Activated naive CD4-positive, alpha-beta T cell (primary cell): ENCODE measurements at places on chromosomes 2 and 18.

- DNase-seq: no peak
These were observed 266.7 kb upstream of the HDAC4 start for GRCh38 chr2:239667431-239667985.

- no peak for DNase-seq
These were observed 73.6 kb downstream of the BOD1L2 start for GRCh38 chr18:57220480-57220879.

DNA sequence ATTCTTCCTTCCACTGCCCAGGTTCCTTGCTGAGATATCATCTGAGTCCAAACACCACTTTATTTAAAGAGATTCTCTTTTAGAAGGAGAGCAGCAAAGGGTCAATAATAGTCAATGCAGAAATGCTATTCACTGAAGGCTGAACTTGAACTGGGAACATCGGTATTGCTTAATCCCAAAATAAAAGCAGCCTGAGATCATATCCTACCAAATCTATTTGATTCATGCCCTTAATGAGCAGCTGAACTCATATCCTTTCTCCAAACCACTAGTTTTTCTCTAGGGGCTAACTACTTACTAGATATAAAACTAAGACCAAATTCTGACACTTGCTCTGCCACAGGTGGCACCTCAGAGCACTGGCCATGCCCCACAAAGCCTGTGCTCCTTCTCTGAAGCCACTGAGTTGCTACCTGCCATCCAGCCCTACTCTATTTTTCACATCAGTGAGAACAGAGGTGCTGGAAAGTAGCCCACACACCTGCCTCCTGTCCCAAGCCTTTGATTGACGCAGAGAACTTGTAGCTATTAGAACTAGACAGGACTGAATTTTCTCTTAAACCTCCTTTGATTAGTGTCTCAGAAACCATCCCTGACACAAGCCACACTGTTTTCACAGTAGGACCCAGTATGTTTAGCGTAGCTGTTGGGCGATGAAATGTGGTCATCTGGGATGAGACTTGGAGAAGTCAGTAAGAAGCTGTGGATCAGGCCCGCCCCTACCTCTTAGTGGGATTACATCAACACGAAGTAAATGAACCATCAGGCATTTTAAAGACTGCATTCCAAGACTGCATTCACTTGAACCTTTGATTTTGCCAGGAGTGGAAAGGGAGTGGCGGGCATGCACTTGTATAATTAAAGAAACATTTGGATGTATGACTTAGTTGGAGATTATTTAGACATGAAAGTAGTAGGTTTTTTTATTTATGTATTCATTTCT is 124.3 kb downstream of the RBMS1 start:
- DNase-seq: no peak

- no peak for DNase-seq
These were observed 415.8 kb upstream of the ZEB2 start for GRCh38 chr2:144935736-144936135.

DNA sequence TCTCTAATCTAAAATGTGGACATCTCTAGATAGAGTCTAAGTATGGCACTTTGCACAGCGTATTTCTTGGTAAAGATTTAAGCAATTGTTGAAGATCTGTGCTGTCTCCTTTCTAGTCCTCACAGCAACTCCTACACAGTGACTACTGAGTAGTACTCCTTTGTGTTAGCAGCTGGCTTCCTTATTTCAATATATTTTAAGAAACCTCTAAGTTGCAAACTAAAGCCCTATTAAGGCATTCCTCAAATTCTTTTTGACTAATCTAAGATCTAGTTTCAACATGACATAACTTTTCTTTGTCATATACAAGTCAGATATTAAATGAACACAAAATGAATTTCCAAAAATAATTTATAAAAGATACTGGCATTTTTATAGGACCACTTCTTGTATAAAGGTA is 121.8 kb upstream of the DNAJC10 start:
- no peak for DNase-seq

DNA sequence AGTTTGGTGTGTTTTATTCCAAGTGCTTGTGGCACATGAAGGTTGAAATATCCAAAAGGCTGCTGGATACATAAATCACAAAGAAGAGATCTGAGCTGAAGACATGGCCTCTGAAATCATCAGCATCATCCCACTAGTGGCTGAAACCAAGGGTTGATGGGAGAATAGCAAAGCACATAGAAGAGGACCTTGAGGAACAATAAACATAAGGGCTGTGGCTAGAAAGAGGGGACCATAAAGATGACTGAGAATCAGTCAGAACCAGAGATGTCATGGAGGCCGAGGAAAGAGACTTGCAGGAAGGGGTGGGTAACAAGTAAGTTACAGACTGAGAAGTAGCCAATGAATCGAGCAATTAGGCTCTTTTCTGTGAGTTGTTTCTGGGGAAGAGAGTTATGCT is 116.8 kb downstream of the CDC42EP3 start:
- DNase-seq: no peak

DNA sequence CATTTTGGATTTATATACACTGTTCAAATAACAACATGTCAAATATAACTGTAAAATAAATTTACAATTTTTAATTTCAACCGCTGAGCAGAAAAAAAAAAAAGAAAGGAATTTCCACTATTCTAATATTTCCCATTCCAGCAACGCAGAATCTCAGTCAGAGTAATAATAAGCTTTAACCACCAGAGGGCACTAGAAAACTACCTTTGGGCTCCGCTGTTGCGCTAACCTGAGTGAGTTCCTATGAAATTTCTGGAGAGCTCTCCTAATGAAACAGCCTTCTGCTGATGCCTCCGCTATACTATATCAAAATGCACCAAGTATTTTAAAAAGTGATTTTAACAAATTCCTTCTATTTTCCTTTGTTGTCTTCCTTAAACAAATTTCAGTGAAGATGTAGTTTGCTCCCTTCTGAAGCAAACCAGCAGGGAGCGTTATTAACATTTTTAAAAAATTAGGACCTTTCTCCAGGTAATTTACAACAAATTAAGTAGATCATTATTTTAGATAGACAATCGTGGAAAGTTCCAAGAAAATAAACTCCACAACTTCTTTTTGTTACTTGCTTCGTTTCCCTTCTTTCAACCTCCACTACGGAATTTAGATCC is 23.0 kb downstream of the ERMN start:
- DNase-seq: no peak

DNA sequence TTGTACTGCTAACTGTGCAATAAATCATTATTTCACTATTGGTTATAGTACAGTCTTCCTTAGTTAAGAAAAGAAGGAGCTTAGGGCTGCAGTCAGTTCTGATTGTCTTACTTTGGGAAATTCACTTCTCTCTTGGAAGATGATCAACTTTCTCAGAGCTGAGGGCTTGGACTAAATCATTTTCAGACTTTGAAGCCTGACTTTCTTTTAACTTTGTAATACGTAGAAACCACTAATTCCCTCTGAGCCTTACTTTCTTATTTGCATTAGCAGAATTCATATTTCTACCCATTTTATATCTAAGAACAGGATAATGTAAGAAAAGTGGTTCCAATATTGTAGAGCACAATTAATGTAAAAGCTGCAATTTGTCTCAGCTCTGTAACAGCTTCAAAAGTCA is 386.4 kb downstream of the TRIB2 start:
- no peak for DNase-seq

DNA sequence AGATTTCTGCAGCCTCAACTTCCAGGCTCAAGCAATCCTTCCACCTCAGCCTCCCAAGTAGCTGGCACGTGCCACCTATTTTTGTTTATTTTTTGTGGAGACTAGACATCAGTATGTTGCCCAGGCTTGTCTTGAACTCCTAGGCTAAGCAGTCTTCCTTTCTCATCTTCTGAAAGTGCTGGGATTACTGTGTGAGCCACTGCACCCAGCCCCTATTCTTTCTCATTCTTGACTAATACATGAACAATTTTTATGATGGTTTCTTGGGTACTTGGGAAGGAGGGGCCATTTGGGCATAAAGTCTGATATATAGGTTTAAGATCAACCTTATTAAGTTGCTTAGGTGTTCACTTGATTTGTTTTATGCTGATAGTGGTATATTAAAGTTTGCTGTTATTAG is 26.2 kb downstream of the EPC2 start:
- DNase-seq: no peak

DNA sequence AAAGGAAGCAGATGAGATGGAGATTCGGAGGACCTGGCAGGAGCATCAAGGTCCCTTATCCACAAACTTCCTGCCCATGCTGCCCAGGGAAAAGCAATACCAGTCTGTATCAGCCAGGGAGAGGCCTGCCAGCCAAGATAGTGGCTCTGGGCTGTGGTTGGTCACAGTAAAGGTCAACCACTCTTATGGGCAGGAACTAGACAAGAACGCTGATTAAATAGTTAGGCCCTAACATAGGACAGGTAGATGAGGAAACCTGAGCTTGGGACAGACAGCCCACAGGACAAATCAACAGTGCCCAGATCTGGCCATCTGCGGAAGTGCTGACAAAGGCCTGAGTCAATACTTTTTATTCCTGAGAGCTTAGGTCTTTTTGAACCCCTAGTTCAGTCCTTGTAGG is 10.7 kb downstream of the PSTPIP2 start:
- no peak for DNase-seq
